Gastrocnemius medialis (tissue), 4 donors: ENCODE measurements at places on chromosomes 6 and 20. TPM values are rescaled to one million over a fixed set of nuclear protein-coding genes. Genes with fewer than 3 reads are reported as not detected.

MYLK2 gene
- total RNA-seq: 17.2 TPM

CNKSR3 gene
- total RNA-seq: 1.9 TPM

- no peaks in the 10 kb centered on the region for H3K36me3 ChIP-seq
- no peaks in the 10 kb centered on the region for H3K4me1 ChIP-seq
- H3K27ac ChIP-seq: no peak overlapping the region
- no peak overlapping the region for H3K4me3 ChIP-seq
Measured at GRCh38 chr20:41631826-41632225, 13.6 kb upstream of the CHD6 start.

DNA sequence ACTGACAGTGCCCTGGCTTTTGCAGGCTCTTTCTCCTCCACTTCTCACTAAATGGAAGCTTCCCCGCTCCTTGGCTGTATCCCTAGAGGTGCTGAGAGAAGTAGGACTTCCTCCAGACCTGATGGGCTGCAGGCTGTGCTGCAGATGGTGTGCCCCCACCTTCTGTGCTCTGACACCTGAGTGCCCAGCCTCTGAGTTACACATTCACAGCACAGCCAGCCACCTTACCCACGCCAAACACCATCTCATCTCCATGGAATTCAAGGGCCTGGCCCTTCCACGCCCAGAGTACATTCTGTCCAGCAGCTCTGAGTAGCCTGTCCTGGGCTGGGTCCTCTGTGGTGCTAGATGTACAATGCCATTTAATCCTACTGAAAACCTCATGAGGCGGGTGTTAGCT, 5.3 kb downstream of the SFTA2 start:
- DNase-seq: peak; percentile 94
- peaks cover 23% of the 10 kb centered on the region for H3K36me3 ChIP-seq
- no peaks in the 10 kb centered on the region for H3K27me3 ChIP-seq
- no peak overlapping the region for H3K4me3 ChIP-seq
- H3K4me1 ChIP-seq: peaks cover 8% of the 10 kb centered on the region

GRCh38 chr6:12645941-12646340, 70.6 kb upstream of the PHACTR1 start:
- no peaks in the 10 kb centered on the region for H3K4me1 ChIP-seq
- H3K36me3 ChIP-seq: no peaks in the 10 kb centered on the region
- no peak for DNase-seq
- no peak overlapping the region for H3K4me3 ChIP-seq
- H3K27me3 ChIP-seq: no peaks in the 10 kb centered on the region
